ENCODE measurements at places on chromosomes 1 and 21. TPM values are rescaled to one million over a fixed set of nuclear protein-coding genes. Genes with fewer than 3 reads are reported as not detected.

DNA sequence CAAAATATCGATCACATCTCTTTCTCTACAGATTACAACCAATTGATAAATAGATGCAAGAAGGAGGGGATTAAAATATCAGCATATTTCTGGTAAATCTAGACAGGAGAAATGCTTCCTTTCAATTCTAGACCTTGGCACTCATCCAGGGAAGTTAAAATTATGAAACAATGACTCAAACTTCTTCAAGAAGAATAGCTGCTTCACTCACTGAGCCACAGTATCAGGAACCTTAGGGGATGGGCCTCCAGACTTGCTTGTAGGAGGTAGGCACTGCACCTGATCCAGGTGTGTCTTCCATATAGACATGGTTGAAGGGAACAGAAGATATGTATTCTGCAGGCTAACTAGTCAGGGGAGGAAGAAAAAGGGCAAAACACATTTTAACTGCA is 9.8 kb downstream of the SLAMF7 start:
- no peak for DNase-seq

The EPHB2 gene
- 1.8 TPM for total RNA-seq

GRCh38 chr1:184296466-184297243 is 90.2 kb upstream of the C1orf21 start:
- DNase-seq, result peak; percentile 96

GRCh38 chr1:216216305-216216704 is 206.9 kb downstream of the USH2A start:
- no peak for DNase-seq

GRCh38 chr1:117970252-117970651 is 40.7 kb downstream of the WDR3 start:
- no peak for DNase-seq

DNA sequence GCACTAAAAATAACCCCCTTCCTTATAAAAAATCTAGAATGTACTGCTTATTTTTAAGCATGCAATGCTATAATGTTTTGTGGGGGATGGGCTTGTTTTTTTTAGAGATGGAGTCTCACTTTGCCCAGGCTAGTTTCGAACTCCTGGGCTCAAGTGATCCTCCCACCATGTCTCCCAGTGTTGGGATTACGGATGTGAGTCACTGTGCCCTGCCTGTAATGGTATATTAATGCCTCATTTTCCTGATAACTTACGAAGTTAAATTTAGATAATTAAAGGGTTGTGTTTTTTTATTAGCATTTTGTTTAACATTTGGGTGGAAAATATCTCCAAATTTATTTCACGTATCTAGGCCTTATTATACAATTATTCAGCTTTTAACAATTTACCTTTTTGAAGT is 6.5 kb downstream of the RNF11 start:
- DNase-seq, result no peak

The CFHR5 gene
- not detected for total RNA-seq

The RASAL2 gene
- 44.7 TPM for total RNA-seq

The GJB5 gene
- not detected for total RNA-seq

DNA sequence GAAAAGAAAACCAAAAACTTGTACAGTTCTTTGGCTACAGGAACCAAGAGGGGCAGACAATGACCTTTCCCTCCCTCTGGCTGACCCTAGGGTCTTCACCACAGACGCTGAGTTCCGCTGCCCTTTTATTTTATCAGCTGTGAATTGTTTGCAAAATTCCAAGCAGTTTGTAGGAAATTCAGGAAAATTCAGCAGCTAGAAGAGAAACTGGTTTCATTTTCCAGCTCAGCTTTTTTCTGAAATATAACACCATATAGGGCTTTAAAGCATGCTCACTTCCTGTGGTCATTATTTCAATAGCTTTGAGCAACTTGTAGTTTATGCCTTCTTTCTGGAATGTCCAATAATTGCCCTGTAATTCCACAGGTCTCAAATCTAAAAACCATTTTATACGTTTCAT is 5.5 kb upstream of the PIK3R3 start:
- DNase-seq, result no peak

- DNase-seq, result no peak
These were observed 15.6 kb upstream of the RAP1A start for GRCh38 chr1:111603979-111604378.

GRCh38 chr1:236692742-236693141 is 6.4 kb downstream of the ACTN2 start:
- no peak for DNase-seq

DNA sequence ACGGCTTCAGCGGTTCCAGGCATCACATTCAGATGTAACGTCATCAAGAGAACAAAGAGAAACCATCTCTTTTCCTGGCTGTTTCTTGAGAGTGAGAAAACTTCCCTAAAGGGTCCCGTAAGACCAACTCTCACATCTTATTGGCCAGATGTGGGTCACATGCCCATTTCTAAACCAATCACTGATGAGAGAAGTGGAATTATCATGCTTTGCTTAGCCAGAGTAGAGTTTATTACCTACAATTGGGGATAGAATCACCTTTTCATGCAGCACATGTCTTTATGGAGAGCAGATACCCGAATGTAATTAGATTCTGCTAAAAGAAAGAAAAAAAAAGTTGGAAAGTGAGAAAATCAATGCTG is 54.4 kb downstream of the LYPLAL1 start:
- no peak for DNase-seq

GRCh38 chr1:3482378-3482849 is 27.9 kb downstream of the ARHGEF16 start:
- no peak for DNase-seq

- DNase-seq, result peak; percentile 92
These were observed 791 bp upstream of the MAST2 start for GRCh38 chr1:45802343-45803298.

The PRKACB gene
- total RNA-seq, result 25.2 TPM

DNA sequence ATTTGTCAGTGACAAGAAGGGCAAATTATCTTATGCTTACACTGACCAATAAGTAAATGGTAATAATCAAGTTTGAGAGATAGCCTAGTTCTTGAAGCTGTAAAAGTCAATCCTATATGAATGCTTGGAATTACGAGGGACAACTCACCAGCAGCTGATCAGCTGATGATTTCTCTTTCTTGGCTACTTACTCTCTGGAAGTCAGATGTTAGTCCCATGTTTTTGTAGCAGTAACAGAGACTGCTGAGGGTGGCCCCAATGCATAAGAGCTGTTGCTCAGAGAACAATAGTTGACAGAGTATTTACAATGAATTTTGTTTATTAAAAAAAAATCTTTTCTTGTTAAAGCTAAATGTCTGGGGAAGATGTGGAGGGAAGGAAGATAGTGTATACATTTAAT is 39.3 kb downstream of the CD160 start:
- no peak for DNase-seq

The CELA3B gene
- total RNA-seq, result not detected

- no peak for DNase-seq
These were observed 148.7 kb upstream of the DNAH14 start for GRCh38 chr1:224780736-224781135.

The OR2T33 gene
- total RNA-seq, result not detected

GRCh38 chr1:96845464-96845863 is 123.9 kb downstream of the PTBP2 start:
- DNase-seq, result no peak

The PRDM2 gene
- total RNA-seq, result 20.5 TPM

DNA sequence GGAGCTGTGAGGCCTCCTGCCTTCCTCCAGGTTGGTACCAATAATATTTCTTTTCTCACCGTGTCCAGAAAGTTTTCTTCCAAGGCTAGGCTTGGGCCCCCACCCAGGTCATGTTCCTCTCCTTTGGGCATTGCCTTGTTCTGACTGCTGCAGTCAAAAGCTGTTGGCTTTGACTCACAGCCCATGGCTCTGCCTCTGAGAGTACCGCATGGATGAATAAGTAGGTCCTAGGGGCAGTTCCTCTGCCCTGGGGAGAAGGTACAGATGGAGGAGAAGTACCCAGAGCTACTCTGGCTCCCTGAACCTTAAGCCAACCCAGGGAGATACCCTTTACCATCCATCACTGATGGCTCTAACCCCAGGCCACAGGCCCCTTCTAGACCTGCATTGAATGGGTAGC is 115.0 kb downstream of the NAV1 start:
- DNase-seq, result no peak

- DNase-seq, result no peak
These were observed 744.2 kb downstream of the USP25 start for GRCh38 chr21:16473988-16474387.

GRCh38 chr1:1429671-1430073 is 5.8 kb upstream of the VWA1 start:
- no peak for DNase-seq

The NBPF4 gene
- total RNA-seq, result not detected

The SAMD11 gene
- total RNA-seq, result 2.7 TPM

The PRDM15 gene
- 2.6 TPM for total RNA-seq

The CD2 gene
- 0.26 TPM for total RNA-seq

The FOXJ3 gene
- total RNA-seq, result 36.7 TPM

- DNase-seq, result no peak
These were observed 25.5 kb downstream of the MAN1C1 start for GRCh38 chr1:25641931-25642573.

- DNase-seq, result no peak
These were observed 635.2 kb downstream of the SMYD3 start for GRCh38 chr1:245871915-245872314.

- DNase-seq, result no peak
These were observed 12.2 kb downstream of the CAMK1G start for GRCh38 chr1:209595599-209596285.

All from right atrium auricular region (tissue), 2 donors.